NCI-H446 (cell line): ENCODE measurements at places on chromosomes 3 and 15.
A peak's percentile ranks its signal among the peaks of the same experiment; 100 is the strongest.

- no peak for DNase-seq
Observed at GRCh38 chr3:118057086-118057485, 977.6 kb downstream of the IGSF11 start.

DNA sequence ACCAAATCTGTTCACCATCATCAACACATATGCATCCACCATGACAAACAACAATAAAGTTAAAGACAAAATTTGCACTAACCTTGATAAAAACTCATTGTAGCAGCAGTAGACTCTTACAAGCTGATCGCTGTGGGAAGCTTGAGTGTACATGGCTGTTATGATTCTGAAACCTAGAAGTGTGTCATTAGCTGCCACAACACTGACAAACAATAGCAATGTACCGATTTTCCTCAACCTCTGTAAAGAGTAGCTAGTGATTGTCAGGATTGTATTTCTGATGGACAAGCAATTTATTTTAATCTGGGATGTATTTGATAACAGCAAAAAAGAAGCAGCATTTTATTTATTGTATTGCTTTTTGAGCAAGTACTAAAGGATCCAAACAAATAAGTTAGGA lies 1357.7 kb downstream of the ROBO1 start:
- DNase-seq, result no peak

GRCh38 chr15:77816983-77817382 lies 184.3 kb upstream of the LINGO1 start:
- no peak for DNase-seq

GRCh38 chr3:107110596-107111305 lies 266.5 kb upstream of the CCDC54 start:
- DNase-seq, result no peak

DNA sequence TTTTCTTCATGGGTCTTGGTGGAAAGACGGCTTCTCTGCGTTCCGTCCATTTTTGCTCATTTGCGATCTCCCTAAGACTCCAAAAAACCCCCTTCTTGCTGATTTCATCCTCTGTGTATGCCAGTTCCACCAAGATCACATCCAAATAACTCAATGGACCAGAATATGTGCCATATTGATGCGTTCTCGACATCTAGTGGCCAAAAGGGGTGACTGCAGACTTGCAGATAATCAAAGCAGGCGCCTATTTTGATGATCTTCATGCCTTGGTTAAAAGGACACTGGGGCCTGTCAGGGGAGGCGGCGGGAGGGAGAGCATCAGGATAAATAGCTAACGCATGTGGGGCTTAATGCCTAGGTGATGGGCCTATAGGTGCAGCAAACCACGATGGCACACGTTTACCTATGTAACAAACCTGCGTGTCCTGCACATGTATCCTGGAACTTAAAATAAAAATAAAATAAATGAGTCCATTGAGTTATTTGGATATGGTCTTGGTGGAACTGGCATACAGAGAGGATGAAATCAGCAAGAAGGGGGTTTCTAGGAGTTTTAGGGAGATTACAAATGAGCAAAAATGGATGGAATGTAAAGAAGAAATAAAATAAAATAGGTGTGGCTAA lies 104.2 kb upstream of the RAD18 start:
- no peak for DNase-seq

DNA sequence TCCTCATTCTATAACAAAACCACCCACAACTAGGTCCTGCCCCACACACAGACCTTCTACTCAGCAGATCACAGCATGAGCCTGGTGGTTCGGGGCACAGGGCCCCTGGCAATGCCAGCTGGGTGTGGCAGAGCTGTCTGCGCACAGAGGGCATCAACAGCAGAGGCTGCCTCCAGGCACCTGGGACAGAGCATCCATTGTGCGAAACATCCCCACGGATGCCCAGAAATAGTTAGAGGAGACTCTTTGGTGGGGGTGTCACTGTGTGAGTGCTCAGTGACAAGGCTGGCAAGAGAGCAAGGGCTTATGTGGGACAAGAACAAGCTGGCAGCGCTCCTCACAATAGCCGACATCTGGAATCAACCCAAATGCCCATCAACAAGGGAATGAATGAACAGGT lies 487.4 kb upstream of the PROK2 start:
- DNase-seq, result no peak

DNA sequence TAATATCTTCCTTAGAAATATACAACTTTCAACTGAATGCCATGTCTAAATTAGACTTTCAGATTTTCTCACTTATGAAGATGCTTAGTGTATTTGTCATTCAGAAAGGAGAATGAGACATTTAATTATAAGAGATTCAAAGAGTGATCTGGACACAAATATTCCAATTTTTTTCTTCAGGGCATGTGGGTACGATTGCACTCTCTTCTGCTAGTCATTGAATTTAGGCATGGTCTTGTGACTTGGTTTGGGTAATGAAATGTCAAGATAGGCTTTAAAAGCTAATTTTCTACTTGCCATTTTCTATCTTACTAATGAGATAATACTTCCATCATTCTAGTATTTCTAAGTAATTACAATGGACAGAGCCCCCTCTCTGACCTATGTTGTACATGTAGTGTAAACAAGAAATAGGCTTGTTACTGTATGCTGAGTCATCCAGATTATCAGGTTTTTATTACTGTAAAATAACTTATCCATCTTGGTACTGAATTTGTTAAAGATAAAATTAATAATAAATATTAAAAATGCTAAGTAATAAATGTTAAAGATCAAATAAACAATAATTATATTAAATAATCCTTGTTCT lies 770.8 kb upstream of the BCHE start:
- DNase-seq, result no peak

GRCh38 chr15:66839506-66840112 lies 137.6 kb downstream of the SMAD6 start:
- DNase-seq, result no peak

GRCh38 chr3:58748024-58748423 lies 81.5 kb upstream of the FAM3D start:
- no peak for DNase-seq

GRCh38 chr3:140823106-140823505 lies 118.5 kb upstream of the SLC25A36 start:
- no peak for DNase-seq

GRCh38 chr3:87798567-87798947 lies 260.2 kb downstream of the CGGBP1 start:
- no peak for DNase-seq

DNA sequence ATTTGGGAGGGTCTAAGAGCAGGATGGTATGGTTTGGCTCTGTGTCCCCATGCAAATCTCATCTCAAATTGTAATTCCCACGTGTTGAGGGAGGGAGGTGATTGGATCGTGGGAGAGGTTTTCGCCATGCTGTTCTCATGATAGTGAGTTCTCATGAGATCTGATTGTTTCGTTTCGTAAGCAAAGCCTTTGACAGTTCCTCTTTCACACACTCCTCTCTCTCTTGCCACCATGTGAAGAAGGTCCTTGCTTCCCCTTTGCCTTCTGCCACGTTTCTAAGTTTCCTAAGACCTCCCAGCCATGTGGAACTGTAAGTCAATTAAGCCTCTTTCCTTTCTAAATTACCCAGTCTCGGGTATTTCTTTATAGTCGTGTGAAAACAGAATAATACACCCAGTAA lies 553.7 kb downstream of the TAFA4 start:
- no peak for DNase-seq

GRCh38 chr3:17349093-17349492 lies 393.3 kb downstream of the TBC1D5 start:
- DNase-seq, result no peak

DNA sequence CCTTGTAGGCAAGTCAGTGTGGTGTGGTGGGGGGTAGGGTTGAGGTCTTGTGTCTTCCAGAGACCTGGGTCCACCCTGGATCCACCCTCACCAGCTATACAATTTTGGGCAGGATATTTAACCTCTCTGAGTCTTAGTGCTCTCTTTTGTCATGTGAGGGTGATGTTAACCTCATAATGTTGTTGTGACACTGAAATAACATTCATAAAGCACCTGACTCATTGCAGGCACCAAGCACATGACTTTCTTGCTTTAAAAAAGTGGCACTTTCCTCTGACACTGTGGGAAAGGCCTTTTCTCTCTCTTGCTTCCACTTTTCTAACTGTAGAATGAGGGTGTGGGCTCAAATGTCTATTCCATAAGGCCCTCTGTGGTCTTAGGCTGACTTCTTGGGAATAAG lies 75.5 kb downstream of the SCN10A start:
- DNase-seq, result no peak

- DNase-seq, result no peak
Observed at GRCh38 chr3:195102609-195103467, 168.1 kb downstream of the XXYLT1 start.

GRCh38 chr15:98442901-98443300 lies 205.4 kb upstream of the IGF1R start:
- DNase-seq, result no peak

- DNase-seq, result no peak
Observed at GRCh38 chr15:88238618-88239430, 17.7 kb downstream of the NTRK3 start.

- no peak for DNase-seq
Observed at GRCh38 chr3:153789380-153789779, 331.8 kb upstream of the ARHGEF26 start.

DNA sequence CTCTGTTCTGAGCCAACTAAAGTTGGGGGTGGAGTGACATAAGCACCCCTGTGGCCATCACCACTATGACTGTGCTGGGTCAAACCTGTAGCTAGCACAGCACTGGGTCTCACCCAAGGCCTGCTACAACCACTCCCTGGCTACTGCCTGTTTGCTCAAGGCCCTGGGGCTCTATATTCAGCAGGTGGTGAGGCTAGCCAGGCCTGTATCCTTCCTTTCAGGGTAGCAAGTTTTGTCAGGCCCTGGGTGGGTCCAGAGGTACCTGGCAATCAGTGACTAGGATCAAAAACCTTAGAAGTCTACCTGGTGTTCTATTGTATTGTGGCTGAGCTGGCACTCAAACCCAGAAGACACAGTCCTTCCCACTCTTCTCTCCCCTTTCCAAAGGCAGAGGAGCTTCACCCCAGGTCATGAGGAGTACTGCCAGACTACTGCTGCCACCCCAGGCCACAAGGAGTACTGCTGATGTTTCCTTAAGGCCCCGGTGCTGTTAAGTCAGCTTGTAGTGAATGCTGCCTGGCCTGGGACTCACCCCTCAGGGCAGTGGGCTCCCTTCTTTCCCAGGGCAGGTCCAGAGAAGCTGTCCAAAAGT lies 170.8 kb downstream of the IGSF11 start:
- DNase-seq, result no peak

GRCh38 chr15:55846116-55846707 lies 103.3 kb upstream of the PRTG start:
- peak; percentile 31 for DNase-seq

GRCh38 chr3:63746211-63746610 lies 72.9 kb upstream of the C3orf49 start:
- no peak for DNase-seq

DNA sequence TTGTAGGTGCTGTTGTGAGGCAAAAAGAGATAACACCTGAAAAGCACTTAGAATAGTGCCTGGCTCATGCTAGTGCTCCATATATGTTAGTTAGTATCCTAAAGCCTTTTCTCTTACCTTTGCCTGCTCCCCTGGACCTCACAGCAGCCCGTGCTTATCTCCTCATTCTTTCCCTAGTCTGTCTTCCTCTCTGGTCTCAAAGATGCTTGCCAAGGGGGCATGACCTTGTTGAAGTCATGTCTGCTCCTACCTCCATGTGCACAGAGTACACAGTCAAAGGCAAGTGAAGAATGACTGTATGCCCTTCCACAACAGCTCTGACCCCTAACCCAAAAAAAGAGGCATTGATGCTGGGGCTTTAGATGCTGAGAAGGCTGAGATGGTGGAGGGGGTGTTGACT lies 722 bp upstream of the CYP8B1 start:
- no peak for DNase-seq

- DNase-seq, result no peak
Observed at GRCh38 chr3:11641316-11641682, 2.4 kb downstream of the VGLL4 start.

DNA sequence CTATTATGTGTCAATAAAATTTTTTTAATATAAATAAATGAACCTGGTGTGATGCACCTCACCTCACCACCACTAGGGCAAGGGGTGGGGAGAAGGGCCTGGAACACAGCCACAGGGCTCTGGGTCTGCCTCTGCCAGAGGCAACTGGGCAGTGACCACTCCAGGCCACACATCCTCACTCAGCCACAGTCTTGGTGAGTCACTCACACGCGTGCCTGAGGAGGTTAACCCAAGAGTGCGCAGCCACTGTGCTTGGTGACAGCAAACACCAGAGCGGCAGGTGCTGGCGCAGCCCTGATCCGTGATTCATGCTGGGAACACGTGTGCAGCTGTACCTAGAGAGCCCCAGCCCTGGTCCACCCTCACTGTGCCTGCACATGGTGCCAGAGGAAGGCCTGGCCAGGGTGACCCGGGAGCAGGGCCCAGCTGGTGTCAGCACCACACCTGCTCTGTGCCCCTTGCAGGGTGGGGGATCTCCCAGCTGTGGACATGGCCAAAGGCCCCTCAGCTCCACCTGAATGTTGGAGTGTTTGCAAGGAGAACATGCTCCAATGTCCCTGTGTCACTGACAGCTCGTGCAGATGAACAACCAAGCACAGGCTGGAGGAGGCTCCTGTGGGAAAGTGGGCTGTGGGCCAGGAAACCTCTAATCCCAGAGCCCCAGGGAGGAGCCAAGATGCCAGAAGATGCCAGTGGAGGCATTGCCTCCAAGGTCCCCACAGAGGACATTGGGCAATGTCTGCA lies 2.1 kb downstream of the SLC41A3 start:
- peak; percentile 44 for DNase-seq

- DNase-seq, result no peak
Observed at GRCh38 chr15:101124731-101125451, 127.0 kb downstream of the CHSY1 start.

GRCh38 chr3:71651625-71652024 lies 68.1 kb upstream of the FOXP1 start:
- no peak for DNase-seq

- DNase-seq, result peak; percentile 45
Observed at GRCh38 chr15:89971592-89971997, 29.5 kb upstream of the ZNF710 start.

- DNase-seq, result no peak
Observed at GRCh38 chr3:113536627-113537101, 4.3 kb downstream of the SIDT1 start.

- no peak for DNase-seq
Observed at GRCh38 chr3:13657660-13658435, 108.9 kb downstream of the FBLN2 start.

DNA sequence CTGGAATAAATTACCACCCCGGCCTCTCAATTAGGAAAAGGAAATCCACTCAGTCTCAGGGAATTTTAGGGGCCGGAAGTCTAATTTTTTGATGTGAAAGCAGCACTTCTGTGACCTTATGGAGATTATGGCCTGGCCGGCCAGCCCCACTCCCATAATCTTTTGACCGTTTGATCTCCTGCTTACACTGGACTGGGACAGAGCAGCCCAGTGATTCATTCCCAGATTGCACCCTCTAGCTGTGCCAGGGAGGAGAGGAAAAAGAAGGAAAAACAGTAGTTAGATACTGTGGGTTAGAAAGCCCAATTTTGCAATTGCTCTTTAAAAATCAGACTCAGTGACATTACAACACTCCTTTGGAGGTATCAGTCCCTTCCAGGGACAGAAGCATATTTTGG lies 32.4 kb downstream of the GJD2 start:
- no peak for DNase-seq
